ENCODE measurements at places on chromosomes 4 and X.

DNA sequence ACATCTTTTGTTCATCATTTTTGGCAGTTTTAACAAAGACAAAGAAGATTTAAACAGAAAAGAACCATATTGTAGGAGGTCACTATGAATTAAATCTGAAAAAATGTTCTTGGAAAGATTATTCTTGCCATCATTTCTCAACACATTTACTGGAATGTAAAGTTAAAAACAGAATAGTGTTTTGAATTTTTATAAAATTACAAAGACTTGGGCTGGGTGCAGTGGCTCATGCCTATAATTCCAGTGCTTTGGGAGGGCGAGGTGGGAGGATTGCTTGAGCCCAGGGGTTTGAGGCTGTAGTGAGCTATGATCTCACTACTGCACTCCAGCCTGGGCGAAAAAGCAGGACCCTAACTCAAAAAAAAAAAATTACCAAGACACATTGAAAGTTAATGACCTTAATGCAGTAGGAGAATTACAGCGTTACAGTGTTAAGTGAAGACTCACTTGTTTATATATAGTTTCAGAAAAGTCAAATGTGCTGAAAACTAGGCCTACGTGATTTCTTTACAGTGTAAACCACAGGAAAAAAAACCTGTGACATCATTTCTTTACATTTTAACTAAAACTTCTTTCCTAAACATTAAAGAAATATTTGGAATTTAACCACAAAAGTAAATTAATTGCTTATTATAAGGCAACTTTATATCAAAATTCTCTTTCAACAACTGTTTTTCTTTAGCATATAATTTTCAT, 7.9 kb downstream of the FAM13A start:
- DNase-seq = no peak

DNA sequence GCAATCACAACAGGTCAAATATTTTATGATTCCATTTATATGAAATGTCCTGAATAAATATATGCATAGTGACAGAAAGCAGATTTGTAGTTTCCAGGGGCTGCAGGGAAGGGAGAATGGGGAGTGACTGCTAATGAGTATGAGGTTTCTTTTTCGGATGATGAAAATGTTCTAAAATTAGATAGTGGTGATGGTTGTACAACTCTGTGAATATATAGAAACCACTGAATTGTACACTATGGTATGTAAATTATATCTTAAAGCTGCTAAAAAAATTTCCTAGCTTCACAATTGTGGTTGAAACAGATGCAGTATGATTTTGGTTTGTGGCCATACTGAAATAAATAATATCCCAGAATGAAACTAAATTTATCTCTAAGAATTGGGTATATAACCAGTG, 12.9 kb upstream of the IL2 start:
- no peak for DNase-seq

- DNase-seq = no peak
These were observed 40.4 kb downstream of the CPEB2 start for GRCh38 chr4:15042529-15043167.

DNA sequence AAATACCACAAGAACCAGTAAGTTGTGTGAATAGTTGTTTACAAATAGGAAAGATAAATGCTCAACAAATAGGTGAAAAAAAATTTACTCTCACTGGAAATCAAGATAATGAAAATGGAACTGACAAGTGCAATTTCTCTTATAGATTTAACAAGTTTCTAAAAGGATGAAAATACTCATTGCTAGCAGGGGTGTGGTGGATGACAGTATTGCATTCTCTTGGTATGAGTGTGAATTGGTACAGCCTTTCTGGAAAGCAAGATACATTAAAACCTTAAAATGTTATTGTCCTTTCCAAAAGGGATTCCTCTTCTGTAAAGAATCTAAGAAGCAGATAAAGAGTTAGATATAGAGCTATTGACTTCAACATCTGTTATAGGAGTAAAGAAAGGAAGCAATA, 240.0 kb upstream of the RPS6KA3 start:
- DNase-seq = no peak

DNA sequence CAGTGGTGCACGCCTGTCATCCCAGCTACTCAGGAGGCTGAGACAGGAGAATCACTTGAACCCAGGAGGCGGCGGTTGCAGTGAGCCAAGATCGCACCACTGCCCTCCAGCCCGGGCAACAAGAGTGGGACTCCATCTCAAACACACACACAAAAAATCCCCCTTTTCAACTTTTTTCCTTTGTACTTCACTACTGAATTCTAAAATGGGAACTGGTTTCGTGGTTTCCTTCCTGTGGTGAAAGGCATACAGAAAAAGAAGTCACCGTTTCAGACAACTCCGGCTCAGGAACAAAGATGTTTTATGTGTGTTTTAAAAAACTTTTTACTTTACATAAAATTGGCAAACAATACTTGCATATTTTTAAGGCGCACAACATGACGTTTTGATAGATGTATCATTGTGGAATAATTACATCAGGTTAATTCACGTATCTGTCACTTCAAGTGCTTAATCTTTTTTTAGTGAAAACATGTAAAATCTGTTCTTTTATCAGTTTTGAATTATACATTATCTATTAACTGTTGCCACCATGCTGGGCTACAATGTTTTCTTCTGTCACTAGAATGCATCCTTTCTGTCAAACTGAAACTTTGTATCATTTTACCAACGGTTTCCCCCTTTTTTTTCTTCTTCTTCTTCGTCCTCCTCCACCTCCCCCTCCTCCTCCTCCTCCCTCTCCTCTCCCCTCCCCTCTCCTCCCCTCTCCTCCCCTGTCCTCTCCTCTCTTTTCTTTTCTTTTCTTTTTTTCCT, 186.0 kb downstream of the CRLF2 start:
- DNase-seq = no peak

DNA sequence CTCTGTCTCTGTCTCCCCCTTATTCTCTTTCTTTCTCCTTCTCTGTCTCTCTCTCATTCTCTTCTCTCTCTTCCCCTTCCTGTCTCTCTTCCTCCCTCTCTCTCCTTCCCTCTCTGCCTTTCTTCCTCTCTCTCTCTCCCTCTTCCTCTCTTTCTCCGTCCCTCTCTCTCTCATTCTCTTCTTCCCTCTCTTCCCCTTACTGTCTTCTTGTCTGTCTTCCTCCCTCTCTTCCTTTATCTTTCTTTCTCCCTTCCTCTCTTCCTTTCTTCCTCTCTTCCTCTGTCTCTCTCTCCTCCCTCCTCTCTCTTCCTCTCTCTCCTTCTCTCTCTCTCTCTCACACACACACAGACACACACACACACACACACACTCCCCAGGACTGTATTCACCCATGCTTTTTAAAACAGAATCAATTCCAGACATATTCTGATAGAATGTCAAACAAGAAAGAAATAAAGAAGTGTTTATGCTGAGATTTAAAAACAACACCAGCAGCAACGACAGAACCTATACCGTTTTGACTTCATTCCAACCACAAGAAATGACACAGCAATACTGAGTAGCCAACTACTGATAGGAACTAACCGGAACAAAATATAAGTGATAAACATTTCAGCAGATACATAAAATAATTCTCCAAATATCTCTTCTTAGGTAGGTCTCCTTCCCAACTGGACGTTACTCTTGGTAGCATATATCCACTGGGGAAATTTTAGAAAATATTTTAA, 296.7 kb downstream of the ASMT start:
- DNase-seq = no peak

Measured in stimulated activated CD8-positive, alpha-beta memory T cell treated with anti-CD3 and anti-CD28 coated beads, Interleukin-7, amount 100 ng/mL, for 24 hours (primary cell).